ENCODE measurements at places on chromosomes 3 and 15.

DNA sequence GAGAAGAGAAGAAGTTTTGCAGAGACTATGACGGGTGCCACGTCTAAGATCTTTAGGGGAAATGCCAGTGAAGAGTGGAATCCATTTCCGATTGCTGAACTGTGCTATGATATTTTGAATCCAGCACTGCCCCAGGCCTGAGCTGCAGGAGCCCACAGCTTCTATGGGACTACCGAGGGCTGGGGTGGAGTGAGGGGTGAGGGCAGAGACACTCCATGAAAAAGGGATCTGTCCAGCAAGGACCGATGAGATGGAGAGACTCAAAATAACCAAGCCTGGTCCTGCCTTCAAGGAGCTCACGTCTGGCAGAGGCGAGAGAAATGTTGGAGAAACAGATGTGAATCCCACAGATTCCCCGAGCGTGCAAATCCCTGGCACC, 79.8 kb upstream of the MEF2A start:
- DNase-seq, result no peak

DNA sequence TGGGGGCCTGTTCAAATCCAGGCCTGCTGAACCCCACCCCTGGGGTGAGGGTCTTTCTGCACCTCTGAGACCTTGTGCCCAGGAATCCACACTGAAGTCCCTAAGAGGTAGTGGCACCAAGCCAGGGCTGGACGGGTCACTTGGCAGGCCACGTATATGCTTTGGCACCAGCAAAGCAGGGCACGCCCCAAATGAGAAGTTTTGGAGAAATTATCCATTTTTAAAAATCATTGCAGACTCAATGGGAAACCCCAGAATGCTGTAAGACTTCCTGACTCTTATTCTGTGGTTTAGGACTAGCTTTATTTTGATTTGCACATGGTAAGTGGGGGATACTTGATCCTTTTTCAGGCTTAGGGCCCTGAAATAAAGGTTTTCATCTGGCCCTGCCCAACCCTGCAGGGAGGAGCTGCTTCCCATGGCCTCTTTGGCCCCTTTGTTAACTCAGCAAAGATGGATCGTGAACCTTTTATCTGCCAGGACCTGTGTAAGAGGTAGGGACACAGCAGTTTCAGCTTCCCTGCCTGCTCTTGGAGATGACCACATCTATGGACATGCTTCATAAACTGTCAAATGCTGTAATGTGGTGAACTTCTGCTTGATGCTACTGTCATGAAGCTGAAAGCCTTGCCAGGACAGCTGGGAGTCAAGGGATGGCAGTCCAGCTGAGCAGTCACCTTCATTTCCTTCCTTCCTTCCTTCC, 88.0 kb downstream of the HMG20A start:
- DNase-seq, result no peak

GRCh38 chr3:128965280-128965679, 28.6 kb downstream of the CFAP92 start:
- DNase-seq, result no peak

GRCh38 chr3:39106281-39106811, 1.1 kb downstream of the GORASP1 start:
- DNase-seq, result no peak

GRCh38 chr3:158671821-158672214, 630 bp downstream of the LXN start:
- no peak for DNase-seq

GRCh38 chr3:53082736-53083135, 36.9 kb upstream of the SFMBT1 start:
- DNase-seq, result no peak

DNA sequence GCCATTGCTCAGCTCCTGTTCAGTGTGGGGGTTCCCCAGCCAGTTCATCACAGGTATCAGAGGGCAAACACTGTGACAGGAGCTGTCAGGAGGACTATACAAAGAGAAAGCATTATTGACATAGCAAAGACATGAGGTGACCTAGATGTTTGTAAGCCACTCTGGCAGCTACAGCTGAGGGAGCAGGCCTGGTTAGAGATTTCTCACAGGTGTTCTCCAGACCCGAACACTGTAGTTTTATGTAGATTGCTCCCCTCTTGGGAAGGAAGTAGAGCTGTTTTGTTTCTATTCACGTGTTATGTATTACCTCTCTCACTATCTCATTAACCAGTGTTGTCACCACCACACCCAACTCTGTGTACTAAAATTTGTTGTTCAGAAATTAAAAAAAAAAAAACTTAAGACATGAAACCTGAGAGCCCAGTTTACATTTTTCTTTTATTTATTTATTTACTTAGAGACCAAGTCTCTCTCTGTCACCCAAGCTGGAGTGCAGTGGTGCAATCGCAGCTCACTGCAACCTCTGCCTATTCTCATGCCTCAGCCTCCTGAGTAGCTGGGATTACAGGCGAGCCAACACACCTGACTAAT, 123.7 kb downstream of the RBPMS2 start:
- DNase-seq, result peak; percentile 10

DNA sequence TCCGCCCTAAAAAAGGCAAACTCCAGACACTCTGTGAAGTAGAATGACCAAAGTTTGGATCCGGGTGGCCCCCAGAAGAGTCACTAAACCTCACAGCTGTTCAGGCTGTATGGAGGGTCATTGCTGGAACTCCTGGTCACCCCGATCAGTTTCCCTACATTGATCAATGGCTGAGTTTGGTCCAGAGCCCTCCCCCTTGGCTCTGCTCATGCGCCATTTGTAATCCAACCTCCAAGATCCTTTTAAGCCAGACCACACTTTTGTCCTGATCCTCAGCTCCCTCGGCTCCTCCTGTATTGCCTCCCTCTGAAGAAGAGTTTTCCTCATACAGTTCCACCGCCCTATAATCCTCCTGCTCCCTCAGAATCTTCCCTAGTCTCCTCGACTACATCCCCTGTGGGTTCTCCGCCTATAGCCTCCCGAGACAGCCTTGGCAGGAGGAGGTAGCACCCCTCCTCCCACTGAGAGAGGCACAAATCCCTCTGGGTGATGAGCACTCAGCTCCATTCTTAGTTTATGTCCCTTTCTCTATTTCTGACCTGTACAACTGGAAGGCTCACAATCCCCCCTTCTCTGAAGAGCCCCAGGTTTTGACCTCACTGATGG, 42.2 kb downstream of the ZBTB11 start:
- DNase-seq, result no peak

GRCh38 chr3:18656866-18657265, 231.7 kb upstream of the SATB1 start:
- DNase-seq, result no peak

DNA sequence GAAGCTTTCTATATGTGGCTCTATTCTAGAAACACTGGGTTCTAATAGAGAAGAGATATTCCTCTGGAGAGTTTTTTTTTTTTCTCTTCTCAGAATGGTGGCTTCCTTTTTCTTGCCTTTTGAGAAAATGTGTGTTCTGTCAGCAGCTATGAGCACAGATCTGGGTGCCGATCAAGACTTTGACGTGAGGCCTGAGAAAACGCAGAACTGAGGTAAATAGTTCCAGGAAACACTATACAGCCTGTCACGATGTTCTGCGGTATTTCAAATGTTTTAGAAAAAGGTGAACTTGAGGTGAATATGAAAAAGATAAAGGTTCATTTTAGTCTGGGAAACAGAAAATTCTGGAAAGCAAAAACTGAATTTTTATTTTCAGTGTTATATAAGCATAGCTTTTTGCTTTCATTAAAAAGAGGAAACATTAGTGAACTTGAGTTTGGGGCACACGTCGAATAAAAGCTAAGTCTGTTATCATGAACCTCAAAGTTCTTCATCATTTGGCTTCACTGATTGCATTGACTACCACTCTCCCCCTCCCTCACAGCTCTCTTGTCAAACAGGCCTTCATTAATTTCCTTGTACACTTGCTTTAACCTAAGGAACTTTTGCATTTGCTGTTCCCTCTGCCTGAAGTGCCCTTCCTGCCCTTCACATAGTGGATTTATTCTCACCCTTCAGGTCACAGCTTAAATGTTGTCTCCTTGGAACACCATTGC, 265.1 kb downstream of the NFKBIZ start:
- DNase-seq, result peak; percentile 73

All from CD8-positive, alpha-beta memory T cell (primary cell).